ENCODE measurements at places on chromosomes 4 and X. TPM values are rescaled to one million over a fixed set of nuclear protein-coding genes. Genes with fewer than 3 reads are reported as not detected.
A peak's percentile ranks its signal among the peaks of the same experiment; 100 is the strongest.

- H3K36me3 ChIP-seq = no peaks in the 10 kb centered on the region
- no peaks in the 10 kb centered on the region for H3K27me3 ChIP-seq
- no peak for DNase-seq
- no peak overlapping the region for H3K4me3 ChIP-seq
- no peaks in the 10 kb centered on the region for H3K4me1 ChIP-seq
- H3K27ac ChIP-seq = no peak overlapping the region
Measured at GRCh38 chrX:19758539-19758938, 128.9 kb downstream of the SH3KBP1 start.

DNA sequence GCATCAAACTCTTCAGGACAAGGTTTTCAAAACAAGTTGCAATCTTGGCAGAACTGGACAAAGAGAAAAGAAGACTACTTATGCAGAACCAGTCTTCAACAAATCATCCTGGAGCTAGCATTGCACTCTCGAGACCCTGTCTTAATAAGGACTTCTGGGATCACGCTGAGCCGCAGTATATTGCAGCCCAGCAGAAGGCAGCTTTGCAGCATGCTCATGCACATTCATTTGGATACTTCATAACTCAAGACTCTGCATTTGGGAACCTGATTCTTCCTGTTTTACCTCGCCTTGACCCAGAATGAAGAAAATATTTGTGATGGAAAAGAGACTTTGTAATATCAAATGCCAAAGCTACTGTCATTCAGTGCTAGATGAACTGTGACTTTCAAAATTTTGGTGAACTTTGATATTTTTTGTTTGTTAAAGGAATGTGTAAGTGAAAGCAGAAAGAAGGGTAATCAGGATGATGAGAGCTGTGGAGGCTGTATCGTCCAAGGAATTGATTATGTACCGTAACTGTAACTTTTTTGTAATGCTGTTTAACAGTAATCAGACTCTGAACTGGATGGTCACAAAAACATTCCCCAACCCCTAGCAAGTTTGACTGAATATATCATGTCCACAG lies 27.2 kb downstream of the HSPA4L start:
- no peaks in the 10 kb centered on the region for H3K4me1 ChIP-seq

- no peak overlapping the region for H3K4me3 ChIP-seq
- no peak overlapping the region for H3K27ac ChIP-seq
- H3K4me1 ChIP-seq = no peaks in the 10 kb centered on the region
- DNase-seq = peak; percentile 76
- H3K27me3 ChIP-seq = no peaks in the 10 kb centered on the region
Measured at GRCh38 chr4:139603576-139604410, 47.8 kb upstream of the SETD7 start.

DNA sequence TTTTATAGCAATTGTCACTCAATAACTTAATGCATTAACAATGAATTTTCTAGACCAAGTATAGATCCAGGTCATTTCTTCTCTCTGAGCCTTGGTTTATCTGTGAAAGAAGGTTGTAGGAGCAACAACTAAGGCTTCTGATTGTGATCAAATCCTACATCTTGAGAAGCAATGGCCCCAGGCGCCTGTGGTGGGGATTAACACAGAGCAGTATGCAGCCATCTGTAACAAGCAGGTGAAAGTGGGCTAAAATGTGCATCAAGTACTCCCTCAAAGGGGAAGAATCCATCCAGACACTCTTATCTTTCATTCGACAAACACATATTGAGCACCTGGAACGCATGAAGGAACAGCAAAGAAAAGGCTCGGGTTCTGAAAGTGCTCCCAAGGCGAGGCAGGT lies 19.1 kb upstream of the SETD7 start:
- no peaks in the 10 kb centered on the region for H3K27me3 ChIP-seq
- H3K4me3 ChIP-seq = no peak overlapping the region
- no peak overlapping the region for H3K27ac ChIP-seq
- H3K4me1 ChIP-seq = peaks cover 7% of the 10 kb centered on the region
- DNase-seq = no peak
- no peaks in the 10 kb centered on the region for H3K36me3 ChIP-seq

GRCh38 chr4:48324281-48324680 lies 17.0 kb upstream of the SLAIN2 start:
- H3K36me3 ChIP-seq = no peaks in the 10 kb centered on the region
- no peak overlapping the region for H3K4me3 ChIP-seq
- H3K27me3 ChIP-seq = peaks cover 2% of the 10 kb centered on the region
- no peak for DNase-seq

DNA sequence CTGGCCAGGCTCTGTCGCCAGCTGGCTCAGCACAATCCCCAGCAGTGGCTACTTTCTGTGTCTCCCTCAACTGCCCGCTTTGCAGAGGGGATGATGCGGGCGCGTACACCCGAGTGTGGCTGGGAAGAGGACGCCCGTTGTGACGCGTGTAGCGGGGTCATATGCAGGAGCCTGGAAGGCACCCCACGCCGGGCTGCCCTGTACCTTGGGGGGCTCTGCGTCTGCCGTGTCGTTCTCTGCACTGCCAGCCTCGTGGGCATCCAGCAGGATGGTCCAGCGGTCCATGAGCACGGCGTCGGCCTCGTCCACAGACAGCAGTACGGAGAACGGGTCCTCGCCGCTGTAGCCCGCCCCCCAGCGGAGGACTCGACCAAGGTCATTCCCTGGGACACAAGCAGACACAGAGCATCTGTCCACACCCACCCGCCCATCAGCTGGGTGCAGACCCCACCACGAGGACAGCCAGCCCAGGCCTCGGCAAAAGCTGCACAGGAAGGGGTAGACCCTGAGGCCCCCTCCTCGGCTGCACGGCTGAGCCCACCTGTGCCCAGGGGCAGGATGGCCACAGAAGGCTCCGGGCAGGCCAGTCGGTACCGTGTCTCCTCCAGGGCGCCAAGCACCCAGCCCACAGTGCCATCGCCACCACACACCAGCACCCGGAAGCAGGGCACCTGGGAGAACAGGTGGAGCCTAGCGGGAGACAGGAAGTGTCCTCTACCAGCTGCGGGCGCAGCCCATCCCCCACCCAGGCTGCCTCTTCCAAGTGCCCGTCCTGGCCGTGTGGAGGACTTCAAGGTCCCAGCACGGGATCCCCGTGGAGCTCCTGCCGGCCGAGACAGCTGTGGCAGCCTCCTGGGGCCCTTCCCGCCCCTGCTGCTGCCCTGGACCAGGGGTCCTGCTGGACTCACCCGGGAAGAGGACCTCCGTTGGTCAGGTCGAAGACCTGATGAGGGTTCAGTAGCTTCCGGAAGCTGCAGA lies 10.8 kb downstream of the DGKQ start:
- no peak for DNase-seq
- no peaks in the 10 kb centered on the region for H3K4me1 ChIP-seq
- no peak overlapping the region for H3K27ac ChIP-seq
- H3K4me3 ChIP-seq = no peak overlapping the region
- peaks cover 12% of the 10 kb centered on the region for H3K27me3 ChIP-seq

GRCh38 chr4:169612871-169613859 lies 782 bp upstream of the NEK1 start:
- peak overlapping the region; percentile 89 for H3K27ac ChIP-seq
- no peaks in the 10 kb centered on the region for H3K36me3 ChIP-seq
- H3K27me3 ChIP-seq = no peaks in the 10 kb centered on the region
- H3K4me1 ChIP-seq = peaks cover 9% of the 10 kb centered on the region
- peak overlapping the region; percentile 68 for H3K4me3 ChIP-seq

DNA sequence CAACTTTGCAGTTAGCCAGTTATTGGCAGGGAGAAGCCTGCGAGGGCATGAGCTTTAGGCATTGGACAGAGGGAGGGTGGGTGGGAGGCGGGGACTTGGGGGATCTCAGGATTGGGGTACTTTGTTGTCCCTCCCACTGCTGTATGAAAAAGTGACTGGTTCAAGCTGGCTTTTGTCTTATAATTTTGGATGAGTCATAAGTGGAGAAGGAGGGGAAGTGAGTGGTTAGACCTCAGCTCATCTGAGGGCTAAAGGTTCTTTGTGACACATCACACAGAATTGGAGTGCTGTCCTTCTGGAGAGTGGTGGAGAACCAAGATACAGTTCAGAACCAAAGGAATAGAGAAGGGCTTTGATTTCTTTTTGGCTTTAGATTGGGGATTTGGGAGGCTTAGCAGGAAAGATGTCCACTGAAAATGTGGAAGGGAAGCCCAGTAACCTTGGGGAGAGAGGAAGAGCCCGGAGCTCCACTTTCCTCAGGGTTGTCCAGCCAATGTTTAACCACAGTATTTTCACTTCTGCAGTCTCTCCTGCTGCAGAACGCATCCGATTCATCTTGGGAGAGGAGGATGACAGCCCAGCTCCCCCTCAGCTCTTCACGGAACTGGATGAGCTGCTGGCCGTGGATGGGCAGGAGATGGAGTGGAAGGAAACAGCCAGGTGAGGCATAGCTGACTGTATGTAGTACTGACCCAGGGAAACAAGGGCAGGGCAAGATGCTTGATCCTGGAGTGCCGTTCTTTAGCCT lies at the start of gene SLC4A4:
Gene SLC4A4, plus strand, starts transcription at position 175 of the 748 bp plus-strand sequence.
- no peak within 1 kb of the TSS for H3K27ac ChIP-seq
- no peak for DNase-seq
- H3K36me3 ChIP-seq = no peaks in the 10 kb centered on the region
- H3K27me3 ChIP-seq = no peaks in the 10 kb centered on the region

- H3K27ac ChIP-seq = no peak overlapping the region
- H3K36me3 ChIP-seq = no peaks in the 10 kb centered on the region
- no peak for DNase-seq
- no peaks in the 10 kb centered on the region for H3K4me1 ChIP-seq
Measured at GRCh38 chr4:109325698-109326097, 23.2 kb upstream of the COL25A1 start.

ADH1A gene
- total RNA-seq = not detected

MAML3 gene
- 18.0 TPM for total RNA-seq

GAGE2A gene
- not detected for total RNA-seq

RPL39 gene
- total RNA-seq = 789 TPM

ARSJ gene
- 0.85 TPM for total RNA-seq

P2RY8 gene
- total RNA-seq = not detected

EFHC2 gene
- total RNA-seq = 6.5 TPM

NKRF gene
- 5.1 TPM for total RNA-seq

SSX2 gene
- total RNA-seq = not detected

Data from cardiac muscle cell (in vitro differentiated cells and primary cell).